ENCODE measurements at places on chromosomes 4 and X. TPM values are rescaled to one million over a fixed set of nuclear protein-coding genes. Genes with fewer than 3 reads are reported as not detected.

- no peak for DNase-seq
Measured at GRCh38 chr4:3783693-3784306, 17.6 kb downstream of the ADRA2C start.

DNA sequence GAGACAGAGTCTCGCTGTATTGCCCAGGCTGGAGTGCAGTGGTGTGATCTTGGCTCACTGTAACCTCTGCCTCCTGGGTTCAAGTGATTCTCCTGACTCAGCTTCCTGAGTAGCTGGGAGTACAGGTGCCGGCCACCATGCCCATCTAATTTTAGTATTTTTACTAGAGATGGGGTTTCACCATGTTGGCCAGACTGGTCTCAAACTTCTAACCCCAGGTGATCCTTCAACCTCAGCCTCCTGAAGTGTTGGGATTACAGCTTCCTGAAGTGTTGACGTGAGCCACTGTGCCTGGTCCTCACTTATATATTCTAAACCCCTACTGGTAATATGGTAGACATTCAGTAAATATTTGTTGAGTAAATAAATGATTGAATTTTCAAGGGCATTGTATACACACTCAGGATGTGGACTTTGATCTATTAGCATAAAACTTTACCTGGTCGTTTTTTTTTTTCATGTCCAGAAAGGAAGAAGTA is 33.0 kb downstream of the MTHFD2L start:
- no peak for DNase-seq

DNA sequence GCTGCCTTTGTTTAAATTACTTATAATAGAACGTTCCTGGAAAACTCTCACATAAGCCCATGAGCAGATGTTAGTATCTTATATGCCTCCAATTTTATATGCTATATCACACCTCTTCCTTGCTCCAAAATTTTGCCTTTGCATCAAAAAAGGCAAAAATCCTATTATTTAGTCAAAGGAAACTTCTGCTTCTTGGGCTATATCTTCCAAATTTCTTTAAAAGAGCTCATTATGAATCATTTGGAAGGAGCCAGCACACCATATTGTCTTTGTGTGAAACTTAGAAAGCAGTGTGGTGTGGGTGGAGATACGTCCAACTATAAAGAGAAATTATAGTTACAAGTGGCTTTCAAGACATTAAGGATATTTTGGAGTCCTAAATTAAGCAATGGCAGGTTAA is 35.7 kb downstream of the NHS start:
- DNase-seq: no peak

- no peak for DNase-seq
Measured at GRCh38 chr4:139764182-139764581, 98.6 kb downstream of the MGST2 start.

DNA sequence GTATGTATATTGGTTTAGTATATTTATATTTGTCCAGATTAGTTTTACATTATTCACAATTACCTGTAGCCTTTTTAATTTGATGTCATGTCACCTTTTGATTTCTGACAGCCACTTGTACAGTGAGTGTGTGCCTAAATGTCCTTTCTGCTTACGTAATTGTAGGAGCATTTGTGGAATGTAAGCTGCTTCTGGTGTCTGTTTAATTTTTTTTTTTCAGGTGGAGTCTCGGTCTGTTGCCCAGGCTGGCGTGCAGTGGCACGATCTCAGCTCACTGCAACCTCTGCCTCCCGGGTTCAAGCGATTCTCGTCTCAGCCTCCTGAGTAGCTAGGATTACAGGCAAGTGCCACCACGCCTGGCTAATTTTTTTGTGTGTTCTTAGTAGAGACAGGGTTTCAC is 91.2 kb upstream of the XAGE2 start:
- no peak for DNase-seq

GRCh38 chrX:109992203-109992602 is 10.7 kb upstream of the TMEM164 start:
- DNase-seq: no peak

DNA sequence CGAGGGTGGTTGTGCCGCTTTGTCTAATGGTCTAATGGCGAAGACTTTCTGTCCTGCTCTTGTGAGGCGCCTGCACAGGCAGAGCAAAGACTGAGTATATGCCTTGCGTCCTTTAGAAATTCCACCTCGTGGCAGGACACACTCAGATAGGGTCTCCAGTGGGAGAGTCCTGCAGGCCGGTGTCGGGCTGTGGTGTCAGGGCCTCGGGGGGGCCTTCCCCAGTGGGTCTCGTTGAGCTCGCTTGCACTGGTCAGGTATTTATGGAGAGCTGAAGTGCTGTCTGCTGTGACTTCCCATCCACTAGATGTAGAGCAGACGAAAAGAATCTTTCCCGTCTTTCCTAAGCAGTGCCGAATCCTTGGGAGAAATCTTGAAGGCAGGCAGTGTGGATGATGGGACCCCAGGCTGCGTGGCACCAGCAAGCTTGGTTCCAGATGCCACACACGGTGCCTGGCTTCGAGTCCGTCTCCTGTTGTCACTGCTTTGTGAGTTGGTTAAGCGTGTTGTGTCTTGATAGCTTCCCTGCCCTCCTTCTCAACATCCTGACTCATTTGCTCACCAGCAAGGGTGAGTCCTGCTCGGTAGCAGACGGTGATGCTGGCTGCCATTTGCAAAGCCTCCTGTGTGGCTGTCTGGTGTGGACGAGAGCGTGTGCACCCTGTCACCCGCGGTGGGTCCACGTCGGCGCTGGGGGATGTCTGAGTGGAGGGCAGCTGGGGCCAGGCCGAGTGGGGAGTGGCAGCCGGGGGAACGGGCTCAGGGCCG is 20.5 kb downstream of the MAEA start:
- DNase-seq: no peak

GRCh38 chr4:106766519-106766918 is 269.6 kb downstream of the DKK2 start:
- DNase-seq: no peak

GRCh38 chr4:11354531-11354930 is 74.2 kb downstream of the HS3ST1 start:
- no peak for DNase-seq

DNA sequence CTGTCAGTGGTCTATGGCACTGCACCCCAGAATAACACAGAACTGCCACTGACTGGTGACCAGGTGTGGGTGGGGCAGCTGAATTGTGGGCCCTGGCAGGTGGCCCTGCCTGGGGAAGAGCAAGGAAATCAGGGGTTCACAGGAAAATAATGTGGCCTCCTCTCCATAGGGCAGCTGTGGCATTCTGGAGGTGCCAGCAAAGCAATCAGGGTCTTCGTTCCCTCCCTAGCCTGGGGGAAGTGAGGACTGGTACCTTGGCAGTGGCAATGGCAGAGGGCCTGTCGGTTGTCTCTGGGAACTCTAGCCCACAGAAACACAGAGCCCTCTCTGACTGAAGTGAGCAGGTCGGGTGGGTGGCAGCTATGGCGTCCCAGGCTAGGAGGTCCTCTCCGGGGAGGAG is 223.0 kb downstream of the GRIA2 start:
- no peak for DNase-seq

GRCh38 chrX:112830540-112830939 is 10.1 kb downstream of the AMOT start:
- DNase-seq: no peak

- DNase-seq: no peak
Measured at GRCh38 chrX:119990556-119991004, 47.0 kb upstream of the NKAP start.

DNA sequence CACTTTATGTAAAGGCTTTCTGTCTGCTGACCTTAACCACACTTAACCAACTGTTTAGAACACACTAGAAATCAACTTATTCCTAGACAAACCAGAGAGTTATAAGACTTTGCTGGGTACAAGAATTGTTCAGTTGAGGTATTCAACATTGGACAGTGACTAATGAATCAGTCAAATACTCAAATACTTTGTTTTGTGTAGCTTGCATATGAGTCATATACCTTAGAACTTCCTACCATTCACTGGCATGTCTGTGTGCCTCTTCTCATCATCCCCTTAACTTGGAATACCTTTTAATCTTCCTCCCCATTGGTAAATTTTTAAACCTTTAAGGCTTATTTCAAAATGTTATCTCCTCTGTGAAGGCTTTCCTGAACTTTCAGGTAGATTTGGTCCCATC is 708.8 kb upstream of the GRIA3 start:
- no peak for DNase-seq

GRCh38 chrX:101368800-101369199 is 17.2 kb downstream of the BTK start:
- DNase-seq: no peak

DNA sequence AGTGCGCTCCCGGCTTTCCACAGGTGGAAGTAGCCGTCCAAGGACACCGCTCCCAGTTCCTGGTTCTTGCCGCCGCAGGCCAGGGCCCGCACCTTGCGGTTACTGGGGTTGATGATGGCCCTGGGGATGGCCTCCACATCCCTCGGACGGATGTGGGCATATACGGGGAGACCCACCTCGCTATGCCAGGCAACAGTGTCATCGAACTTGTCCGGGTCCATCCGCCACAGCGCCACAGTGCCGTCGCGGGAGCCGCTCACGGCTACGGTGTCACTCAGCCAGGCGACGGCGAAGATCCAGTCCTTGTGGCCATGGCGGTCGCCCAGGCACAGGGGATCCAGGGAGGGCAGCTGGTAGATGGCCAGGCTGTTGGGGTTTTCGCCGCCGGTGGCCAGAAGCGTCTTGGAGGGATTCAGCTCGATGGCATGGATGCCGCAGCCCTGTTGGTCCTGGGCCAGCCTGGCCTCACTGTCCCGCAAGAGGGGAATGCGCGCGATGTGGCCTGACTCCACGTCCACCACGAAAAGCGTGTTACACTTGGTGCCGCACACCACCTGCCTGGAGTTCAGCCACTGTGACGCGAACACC is 795 bp downstream of the DCAF12L1 start:
- no peak for DNase-seq

DNA sequence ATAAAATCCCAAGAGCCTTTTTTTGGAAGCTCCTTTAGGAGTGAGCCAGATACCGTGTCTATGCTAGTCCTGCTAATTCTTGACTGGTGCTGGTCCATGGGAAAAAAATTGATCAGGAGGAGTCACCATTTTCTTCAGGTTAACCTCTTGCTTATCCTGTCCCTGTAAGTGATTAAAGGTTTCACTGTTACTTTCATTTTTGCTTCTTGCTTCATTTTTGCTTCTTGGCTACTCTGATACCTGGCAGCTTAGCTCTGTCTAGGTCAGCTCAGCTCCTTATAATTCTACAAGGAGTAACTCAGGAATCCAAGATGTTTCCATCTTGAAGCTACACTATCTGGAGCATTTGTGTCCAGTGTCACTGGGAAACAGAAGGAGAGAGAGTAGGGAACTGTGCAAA is 45.7 kb downstream of the AFM start:
- DNase-seq: no peak

DNA sequence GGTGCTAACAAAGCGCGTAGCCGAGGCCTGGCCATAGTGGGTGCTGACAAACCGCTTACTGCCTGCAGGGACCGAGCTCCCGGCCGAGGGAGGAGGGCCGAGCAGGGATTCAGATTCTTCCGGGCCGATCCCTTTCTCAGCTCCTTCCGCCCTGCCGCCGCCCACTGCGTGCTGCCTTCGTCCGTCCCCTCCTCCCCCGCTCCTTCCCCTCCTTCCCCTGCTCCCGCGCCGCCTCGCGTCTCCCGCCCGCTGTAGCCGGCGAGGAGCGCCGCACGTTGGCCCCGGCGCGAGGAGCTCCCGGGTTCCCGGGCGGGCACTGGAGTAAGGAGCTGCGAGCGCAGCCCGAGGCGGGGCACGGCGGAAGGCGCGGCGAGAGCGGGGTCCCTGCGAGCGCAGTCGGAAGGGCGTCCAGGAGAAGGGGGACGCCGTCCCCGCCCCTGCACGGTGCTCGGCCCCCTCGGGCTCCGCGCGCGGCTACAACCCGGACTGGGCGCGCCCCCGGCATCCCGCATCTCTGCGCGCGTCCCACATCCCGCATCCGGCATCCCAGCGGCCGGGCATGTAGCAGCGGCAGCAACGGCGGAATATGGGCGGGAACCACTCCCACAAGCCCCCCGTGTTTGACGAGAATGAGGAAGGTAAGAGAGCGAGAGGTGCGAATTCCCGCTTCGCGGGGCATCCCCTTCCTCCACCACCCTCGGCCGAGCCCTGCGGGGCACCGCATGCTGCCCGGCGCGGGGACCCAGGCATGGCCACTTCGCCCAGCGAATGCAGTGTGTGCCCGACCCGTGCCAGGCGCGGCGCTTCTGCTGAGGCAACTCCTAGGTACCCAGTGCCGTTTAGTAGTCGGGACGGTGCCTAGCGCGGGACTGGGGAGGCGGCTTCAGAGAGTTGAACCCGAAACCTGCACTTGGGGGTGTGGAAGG is at the start of gene STK32B:
Gene STK32B (plus strand): TSS at position 203 of the 926 bp plus-strand sequence.
- DNase-seq: peak; percentile 33

DNA sequence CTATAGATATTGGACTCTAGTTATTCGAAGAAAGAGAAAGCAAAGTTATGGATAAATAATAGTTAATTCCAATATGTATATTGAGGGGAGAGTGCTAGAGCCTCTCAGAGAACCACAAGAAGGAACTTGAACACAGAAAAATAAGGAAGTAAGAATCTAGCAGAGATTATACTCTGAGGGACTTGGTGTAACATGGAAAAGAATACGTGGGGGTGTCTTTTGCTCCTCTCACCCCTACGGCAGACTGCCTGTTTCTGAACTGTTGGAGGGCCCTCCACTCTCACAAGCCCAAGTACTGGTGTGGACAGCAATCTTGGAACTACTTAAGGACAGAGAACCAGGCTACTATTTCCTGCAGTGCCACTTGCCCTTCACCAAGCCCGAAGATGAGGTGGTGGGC is 1174.4 kb upstream of the PCDH10 start:
- no peak for DNase-seq

DNA sequence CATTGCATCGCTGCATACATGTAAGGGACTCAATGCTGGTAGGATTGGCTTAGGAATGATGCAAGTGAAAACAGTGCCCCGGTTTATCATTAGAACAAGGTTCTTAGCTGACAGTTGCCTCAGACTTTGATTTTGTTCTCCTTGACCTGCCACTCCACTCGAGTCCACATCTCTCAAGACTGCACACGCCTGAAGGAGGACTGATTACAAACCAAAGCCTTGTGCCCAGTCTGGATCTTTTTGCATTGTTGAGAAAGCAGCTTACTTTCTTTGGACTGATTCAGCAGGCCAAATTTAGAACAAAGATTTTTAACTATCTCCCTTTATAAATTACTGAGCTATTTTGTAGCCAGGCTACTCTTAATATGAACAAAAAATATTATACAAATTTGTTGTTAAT is 125.6 kb downstream of the PTTG2 start:
- no peak for DNase-seq

GRCh38 chr4:119081943-119082342 is 53.7 kb upstream of the MYOZ2 start:
- DNase-seq: no peak

- DNase-seq: no peak
Measured at GRCh38 chr4:133972586-133972985, 229.0 kb downstream of the PABPC4L start.

DNA sequence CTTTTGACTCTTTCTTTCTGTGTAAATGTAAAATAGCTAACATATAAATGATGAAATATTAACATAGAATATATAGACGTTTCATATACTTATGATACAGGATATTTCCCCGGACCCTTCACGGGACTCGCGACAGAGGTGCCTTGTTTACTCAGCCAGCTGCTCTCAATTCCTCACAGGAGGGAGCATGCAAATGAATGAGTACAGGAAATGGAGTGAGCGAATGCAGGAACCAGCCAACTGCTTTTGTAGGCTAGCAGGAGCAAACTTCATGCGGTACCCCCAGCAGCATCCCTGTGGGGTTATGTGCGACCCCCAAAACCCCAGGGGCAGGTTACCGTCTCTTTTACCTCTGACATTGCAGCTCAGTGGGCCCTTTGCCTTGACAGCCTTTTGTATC is 110.3 kb upstream of the PDHA2 start:
- no peak for DNase-seq

- no peak for DNase-seq
Measured at GRCh38 chr4:163072222-163072621, 94.5 kb downstream of the NAF1 start.

The PCDH7 gene
- total RNA-seq: 115 TPM

The IL1RAPL1 gene
- total RNA-seq: 17.0 TPM

The ZNF630 gene
- total RNA-seq: 8.4 TPM

The RTL5 gene
- 3.4 TPM for total RNA-seq

Data from occipital lobe (tissue), 3 donors.